NCI-H1417 treated with DMSO at 0.1 percent for 48 hours (cell line): ENCODE measurements at places on chromosomes 6 and 20.

GRCh38 chr6:37280162-37280887 is 22.4 kb upstream of the TMEM217 start:
- no peak for DNase-seq

DNA sequence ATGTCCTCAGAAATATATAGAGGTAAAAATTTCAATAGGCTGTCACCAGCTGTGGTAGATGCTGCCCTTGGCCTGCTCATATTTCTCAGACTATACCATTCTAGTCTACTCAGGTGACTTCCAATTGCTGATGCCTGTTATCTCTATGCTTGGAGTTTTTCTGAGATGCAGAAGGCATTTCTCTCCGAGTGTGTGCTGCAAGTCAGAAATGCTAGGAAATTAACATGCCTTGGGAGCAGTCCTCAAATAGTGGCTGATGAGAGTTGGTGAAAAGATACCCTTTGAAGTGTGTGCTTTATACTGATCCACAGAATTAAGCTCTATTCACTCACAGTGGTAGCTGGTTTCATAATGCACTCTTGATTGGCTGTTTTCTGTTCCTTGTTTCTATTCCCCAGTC is 43.2 kb upstream of the PKIB start:
- no peak for DNase-seq

DNA sequence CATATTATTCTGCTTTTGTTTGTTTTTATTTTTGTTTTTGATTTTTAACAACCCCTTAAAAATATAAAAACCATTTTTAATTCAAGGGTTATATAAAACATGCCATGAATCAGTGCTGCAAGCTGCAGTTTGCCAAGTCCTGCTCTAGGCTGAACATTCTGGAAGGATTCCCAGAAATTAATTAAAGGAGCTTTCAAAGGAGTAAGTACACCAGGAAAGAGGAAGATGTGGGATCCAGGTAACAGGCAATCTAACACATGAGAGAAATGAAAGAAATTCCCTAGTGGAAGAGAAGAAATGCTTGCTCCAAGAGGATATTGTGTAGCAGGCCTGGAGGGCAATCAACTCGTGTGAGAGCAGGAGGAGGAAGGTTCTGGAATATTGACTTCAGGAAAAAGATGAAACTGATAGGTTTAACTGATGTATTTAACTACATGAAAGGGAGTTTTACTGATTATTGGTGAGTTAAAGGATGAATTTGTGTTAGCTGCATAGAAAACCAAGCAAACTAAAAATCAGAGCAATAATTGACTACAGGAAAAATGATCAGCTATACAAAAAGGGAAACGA is 146.0 kb upstream of the PHACTR1 start:
- DNase-seq, result no peak

- no peak for DNase-seq
These were observed 19.7 kb downstream of the NPEPL1 start for GRCh38 chr20:58712151-58712791.

DNA sequence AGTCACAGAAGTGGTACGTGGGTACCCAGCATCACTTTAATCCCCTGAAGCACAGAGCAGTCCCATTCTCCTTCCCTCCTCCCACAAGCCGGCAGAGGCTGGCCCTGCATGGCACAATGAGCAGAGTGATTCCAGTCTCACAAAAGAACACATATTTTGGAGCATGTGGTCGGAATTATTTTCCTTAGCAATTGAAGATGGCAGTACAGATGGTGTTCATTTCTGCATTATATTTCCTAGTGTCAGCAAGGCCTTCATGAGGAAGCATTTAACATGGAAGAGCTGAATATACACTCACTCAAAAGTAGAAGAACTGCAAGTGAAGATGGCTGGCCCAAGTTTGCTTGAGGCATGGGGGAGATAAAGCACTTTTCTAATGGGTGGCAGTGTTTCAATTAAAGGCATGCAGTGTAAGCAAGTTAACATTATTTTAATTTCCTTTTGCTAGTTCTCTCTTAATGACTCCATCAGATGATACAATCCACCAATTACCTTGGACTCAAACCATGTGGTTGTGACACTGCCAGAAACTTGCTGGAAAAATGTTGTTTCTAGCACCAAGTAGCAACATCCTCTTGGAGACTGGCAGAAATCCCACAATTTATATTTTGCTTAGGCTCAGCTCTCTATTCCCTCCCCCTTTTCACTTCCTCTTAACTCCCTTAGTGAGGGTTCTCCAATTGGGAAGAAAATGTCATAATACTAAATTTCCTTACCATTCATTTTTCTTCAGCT is 74.4 kb downstream of the ARHGAP18 start:
- no peak for DNase-seq

DNA sequence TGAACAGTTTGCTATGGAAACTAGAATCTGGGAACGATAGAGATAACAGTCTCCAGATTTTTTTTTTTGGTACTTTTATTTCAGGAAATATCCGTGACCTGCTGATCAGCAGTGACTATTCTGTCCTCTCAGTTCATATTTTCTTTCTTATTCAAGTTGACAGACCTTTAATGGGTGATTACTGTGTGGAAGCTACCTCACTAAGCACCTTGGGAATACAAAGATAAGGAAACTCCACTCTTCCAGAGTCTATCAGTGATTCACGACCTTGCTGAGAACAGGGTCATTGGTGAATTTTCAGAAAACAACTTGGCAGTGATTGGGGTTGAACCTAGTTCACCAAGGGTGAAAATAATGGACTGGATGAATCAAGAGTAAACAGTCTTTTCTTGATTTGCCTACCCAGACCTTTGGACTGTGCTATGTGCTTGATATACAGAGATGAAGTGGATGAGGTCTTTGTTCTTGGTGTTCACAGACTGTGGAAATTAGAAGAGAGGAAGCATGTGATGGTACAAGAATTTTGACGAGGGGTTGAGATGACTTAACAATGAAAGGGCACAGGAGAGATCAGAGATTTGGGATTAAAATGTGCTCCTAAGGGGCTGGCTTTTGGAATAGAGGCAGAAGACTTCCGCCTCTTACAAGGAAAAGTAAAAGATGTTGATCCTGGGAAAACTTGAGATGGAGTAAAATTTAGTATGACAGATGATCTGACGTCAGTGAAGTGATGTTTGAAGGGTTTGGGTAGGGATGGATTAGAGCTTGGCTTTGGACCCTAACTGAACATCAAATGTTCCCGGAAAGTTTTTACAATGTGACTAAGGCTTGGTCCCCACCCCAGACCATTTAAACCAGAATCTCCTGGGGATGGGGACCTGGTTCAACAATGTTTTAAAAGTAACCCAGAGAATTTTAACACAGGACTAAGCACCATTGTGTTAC is 1.2 kb downstream of the KAT14 start:
- no peak for DNase-seq

DNA sequence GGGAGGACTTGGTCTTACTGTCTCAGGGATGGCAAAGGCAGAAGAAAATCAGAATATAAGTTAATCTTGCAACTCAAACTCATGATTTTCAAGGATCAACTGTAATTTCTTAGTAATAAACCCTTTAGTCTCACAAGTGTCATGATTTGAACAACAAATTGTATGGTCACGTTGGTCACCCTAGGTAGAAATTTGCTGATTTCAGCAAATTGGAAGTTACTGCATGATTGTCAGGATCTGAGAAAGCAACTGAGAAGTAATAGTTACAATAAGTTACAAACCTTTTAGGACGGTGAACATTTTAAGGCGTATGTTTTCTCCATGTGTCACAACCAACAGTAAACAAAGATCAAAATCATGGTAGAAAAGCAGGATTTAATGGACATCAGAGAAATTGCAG is 375.2 kb downstream of the PLCB1 start:
- no peak for DNase-seq

DNA sequence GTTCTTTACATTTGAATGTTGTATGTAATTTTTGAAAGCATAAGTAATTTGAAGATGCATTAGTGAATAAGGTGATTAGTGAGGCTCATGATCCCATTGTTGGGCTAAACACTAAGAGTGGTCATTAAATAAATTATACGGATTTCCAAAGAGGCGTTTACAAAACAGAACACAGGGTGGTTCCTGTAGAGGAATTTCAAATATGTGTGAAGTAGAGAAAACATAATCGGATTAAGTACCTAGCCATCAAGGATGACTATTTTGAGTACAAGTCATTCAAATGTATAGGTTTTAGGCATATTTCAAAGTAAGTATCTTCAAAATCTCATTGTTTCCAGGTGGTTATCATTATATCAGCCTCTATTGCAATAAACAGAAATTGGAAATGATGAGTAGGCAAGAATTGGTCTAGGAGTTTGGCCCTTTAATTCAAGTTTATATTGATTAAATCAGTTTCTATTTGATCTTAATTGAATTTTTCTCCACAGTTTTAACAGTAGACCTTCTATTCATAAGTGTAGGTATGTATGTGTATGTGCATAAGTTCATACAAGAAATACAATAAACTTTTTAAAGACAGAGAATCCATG is 94.8 kb downstream of the MYLK4 start:
- DNase-seq, result no peak

GRCh38 chr6:96841345-96841744 is 4.1 kb upstream of the GPR63 start:
- no peak for DNase-seq

DNA sequence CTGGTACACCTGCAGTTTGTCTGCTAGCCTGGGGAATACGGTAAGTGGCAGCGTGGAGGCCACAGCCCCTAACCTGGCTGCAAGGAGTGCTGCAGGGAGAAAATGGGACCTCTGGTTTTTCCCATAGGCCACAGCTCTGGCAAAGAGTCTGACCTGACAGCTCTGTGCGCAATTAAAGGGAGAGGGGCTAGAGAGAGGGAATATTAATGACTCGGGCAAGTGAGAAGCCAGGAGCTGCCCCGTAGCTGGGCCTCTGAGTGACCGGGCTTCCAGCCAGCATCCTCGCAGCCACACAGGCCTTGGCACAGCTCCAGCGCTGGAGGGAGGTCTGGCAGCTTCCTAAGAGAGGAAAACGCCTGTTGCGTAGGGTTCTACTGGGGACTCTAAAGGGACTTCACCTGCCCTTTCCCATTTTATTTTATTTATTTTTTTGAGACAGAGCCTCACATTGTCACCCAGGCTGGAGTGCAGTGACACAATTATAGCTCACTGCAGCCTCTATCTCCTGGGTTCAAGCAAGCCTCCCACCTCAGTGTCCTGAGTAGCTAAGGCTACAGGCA is 18.2 kb upstream of the OCSTAMP start:
- DNase-seq, result peak; percentile 78

- DNase-seq, result no peak
These were observed at the start of gene PHF1 for GRCh38 chr6:33410711-33411631. TSS of gene PHF1 (plus strand) at chr6:33411014. CDS start at chr6:33412264, 1,250 bp downstream.

DNA sequence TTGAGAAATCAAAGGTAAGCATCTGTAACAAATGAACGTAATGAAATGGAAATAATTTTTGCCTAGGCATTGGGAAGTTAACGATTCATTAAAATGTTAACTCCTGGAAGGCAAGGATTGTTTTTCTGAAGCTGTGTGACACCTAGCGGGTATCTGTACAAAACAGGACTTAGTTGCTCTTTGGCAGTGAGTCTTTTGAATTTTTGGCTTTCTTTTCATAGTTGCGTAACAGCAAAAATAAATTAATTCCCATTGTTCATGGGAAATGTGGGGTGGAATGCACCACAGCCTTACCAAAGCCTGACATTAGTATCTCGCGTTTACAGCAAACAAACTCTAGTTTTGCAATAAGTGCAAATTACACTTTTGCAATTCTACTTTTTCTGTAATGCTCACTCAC is 92.7 kb upstream of the DTNBP1 start:
- DNase-seq, result no peak

DNA sequence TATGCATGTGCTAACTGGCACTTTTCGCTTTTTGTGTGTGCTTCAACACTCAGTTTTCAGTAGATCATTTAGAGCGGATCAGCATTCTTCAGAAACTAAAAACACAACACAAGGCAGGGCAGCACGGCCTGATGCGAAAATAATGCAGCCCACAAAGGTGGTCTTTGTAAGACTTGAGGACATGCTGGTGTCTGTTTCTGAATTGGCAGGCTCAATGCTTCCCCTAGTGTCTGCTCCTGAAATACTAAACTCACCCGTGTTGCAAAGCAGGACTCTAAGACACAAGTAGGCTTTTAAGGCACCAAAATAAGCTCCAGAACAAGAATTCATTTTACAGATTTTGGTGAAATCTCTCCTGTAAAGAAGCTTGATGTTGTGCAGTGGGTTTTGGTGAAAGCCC is 676.5 kb downstream of the TENT5A start:
- no peak for DNase-seq

DNA sequence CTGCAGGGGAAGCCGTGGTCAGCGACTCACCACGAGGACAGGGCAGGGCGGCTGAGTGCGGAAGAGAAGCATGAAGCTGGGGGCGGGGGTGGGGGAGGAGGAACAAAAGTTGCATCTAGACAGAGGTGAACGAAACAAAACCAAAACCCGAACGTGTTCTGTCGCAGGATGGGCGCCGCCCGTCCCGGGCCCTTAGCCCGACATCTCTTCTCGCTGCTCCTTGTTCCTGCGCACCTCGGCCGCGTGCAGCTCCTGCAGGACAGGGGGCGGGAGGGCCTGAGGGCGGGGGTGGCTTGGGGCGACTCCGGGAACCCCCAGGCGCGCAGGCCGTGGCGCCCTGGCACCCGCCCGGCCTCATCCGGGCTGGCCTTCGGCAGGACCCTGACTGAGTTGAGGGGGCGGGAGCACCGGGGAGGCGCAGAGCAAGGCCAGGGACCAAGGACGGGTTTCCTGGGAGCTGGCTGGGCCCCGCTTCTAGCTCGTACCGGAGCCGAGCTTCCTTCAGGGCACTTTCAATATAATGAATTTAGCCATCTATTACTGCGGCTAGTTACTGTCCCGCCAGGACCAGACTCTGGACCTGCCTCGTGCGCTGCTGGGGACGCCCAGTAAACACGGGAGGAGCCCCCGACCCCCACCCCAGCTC is 12.0 kb downstream of the STMN3 start:
- no peak for DNase-seq

DNA sequence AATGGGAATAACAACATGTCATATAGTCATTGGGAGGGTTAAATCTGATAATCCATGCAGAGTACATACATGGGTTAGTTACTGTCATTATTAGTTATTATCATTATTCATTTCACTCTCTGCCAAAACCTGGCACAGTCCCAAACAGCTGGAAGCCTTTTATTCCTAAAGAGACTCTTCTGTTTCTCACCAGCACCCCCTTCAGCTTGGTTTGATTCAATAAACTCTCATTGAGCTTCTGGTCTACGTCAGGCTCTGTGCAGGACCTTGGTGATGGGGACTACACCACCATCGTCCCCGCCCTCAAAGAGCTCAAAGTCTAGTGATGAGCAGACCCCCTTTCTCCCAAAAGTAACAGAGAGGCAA is 2.3 kb downstream of the KCNK15 start:
- DNase-seq, result peak; percentile 39

DNA sequence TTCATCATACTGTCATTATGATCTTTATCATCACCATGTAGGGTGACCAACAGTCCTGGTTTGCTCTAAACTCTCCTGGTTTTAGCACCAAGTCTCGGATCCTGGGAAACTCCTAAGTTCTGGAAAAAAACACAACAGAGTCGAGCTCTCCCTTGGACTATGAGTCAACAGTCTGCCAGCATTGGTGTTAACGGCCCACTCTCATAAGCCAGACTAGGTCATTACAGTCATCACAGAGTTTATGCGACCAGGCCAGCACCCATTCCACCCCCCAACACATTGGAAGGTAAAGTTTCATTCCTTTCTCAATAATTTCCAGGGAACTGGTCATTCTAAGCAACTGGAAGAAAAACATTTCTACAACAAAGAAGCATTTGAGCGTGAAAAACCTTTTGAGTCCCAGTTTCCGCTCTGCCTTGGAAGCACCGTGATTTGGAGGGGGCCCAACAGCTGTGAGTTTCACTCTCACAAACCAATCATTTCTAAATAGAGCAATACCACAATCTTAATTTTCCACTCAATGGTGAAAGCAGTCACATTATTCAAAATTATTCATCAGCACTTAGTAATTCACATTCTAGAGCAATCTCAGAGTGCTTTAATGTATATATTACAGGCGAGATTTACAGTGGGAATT is 445.0 kb downstream of the CDH26 start:
- DNase-seq, result no peak
